ENCODE measurements at places on chromosomes 13 and 19.

GRCh38 chr13:51745243-51745642, 58.7 kb downstream of the DHRS12 start:
- no peak for DNase-seq

DNA sequence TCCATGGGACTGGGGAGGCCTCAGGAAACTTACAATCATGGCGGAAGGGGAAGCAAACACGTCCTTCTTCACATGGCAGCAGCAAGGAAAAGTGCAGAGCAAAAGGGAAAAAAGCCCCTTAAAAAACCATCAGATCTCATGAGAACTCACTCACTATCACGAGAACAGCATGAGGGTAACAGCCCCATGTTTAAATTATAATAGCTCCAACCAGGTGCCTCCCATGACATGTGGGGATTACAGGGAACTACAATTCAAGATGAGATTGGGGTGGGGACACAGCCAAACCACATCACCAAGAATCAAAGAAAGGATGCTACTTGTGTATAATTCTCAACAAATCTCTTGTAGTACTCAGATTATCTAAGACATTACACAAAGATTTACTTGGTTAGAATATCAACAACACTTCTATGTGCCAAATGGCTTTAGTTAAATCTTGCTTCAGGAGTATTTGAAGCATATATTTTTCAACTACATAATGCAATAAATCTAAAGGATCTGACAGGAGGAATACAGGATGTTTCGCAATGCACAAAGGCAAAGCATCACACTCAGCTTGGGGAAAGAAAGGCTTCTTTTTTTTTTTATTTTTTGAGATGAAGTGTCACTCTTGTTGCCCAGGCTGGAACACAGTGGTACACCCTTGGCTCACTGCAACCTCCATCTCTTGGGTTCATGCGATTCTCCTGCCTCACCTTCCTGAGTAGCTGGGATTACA, 180.0 kb downstream of the LHFPL6 start:
- no peak for DNase-seq

DNA sequence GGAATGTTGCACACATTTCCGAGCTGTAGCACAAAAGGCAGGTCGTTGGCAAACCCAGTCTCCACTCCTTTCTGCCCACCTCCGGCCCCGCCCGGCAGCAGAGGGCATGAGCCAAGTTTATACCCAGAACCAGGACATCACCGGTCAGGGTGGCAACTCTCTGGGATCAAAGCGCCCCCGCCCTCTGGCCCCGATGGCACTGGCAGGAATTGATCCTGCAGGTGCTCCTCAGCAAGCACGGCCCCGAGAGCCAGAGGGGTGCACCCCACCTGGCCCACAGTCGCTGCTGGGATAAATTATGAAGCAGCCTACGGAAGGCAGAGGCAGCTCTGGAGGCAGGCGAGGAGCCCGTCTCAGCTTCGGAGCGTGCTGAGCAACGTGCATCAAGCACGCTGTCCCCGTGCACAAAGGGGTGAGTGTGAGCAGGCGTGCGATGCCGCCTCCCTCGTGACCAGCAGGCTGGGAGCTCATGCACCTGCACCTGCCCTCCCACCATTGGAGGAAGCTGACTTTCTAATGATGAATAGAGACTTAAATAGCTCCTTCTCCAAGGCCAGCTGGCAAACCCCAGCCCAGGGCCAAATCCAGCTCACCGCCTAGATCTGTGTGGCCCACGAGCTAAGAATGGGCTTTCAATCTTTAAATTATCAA, 25.7 kb downstream of the SHC2 start:
- DNase-seq: no peak

- DNase-seq: no peak
Measured at GRCh38 chr13:33060815-33061214, 44.6 kb downstream of the KL start.

DNA sequence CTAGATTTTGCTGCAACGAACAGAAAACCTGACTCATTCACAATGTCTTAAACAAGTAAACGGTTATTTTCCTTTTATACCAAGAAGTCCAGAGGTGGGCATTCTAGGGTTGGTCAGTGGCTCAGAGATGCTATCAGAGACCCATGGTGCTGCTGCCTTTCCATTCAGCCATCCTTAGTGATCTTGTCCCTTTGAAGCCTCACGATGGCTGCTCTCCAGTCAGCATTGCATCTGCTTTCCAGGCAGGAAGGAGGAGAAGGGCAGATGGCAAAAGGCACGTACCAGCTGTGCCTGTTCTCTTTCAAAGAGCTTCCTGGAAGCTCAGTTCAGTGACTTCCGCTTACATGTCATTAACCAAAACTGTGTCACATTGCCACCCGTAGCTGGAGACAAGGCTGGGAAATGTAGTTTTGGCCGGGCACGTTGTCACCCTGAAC, 30.1 kb downstream of the WDFY2 start:
- DNase-seq: peak; percentile 14

GRCh38 chr19:37333457-37333856, 37.4 kb upstream of the ZNF527 start:
- no peak for DNase-seq

DNA sequence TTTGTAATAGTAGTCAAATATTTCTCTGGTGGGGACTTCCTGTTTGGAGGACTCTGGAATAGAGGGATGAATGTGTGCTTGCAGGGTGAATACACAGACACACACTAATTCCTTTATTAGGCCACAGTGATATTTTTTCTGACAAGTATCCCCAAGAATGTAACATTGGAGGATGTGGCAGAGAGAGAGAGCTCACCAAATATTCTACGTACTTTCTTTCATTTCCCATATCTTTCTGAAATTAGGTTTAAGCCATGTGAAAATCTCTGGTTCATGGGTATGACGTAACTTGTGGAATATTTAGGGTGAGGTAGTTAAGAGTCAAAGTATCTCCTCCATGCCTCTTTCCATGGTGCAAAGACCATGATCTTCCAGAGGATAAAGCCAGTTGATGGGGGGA, 463.4 kb downstream of the DIAPH3 start:
- DNase-seq: no peak

DNA sequence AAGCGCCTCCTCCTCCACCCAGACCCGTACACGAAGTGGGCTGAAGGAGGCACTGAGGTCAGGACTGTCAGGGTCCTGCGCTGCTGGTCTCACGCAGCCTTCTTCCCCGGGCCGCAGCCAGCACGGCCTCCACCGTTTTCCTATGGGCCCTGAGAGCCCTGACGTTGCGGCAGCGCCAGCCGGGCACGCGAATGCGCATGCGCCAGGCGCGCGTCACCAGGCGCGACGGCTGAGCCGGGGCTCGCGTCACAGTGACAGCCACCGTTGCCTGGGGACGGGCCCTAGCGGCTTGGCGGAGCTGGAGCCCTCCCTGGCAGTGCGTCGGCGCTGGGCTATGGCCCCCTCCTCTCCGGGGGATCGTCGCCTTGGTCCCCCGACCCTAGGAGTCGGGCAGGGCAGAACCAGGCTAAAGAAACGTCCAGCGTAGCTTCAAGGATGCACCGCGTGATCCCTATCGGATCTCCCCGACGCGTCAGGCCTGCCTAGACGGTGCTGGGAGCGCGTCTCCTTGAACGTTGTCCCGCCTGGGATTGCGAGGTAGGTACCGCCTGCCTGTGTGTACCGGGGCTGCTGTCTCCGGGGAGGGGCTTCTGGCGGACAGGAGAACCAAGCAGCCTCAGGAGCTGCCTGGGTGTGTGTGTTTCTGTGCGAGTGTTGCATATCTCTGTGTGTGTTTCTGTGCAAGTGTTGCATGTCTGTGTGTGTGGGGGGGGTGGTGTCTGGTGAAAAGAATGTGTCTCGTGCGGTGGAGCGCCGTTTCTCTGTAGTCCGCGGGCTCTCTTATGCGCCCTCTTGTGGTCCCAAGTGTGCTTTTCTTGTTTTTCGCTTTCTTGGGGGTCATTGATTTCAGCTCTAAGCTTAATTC, 43.2 kb downstream of the ZNF571 start:
- DNase-seq: no peak

DNA sequence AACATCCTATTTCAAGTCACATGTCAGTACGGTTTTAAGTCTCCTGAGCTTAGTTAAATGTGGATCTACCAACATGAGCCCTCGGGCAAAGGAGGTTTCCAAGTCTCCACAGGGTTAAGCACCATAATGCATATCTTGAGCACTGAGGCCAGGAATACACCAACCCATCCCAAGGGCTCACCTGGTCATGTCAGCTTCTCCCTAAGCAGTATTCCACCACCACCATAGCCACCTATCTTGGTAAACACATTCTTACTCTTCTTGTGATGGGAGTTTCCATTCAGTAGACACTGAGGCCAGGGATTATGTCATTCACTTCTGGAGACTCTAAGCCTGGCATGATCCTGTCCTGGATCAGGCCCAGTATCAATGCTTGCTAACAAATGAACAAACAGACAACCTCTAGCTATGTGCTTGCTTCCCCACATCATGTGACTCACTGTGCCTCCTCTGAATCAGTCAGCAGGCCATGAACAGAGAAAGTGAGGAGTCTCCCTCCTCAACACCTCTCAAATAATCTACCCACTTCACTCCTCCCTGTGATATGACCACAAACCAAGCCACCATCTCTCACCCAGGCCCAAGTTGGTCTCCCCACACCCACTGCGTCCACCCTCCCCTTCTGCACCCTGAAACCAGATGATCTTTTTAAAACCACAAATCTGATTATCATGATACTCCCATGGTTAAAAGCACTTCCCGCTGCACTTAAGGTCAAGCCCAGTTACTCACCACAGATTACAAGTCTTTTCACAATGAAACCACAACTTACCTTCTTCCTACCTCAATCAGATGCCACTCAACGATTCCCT, 5.8 kb downstream of the PEG3 start:
- DNase-seq: no peak

- DNase-seq: no peak
Measured at GRCh38 chr13:113164492-113164891, 6.0 kb downstream of the PROZ start.
